ENCODE measurements at places on chromosomes 7 and 10. TPM values are rescaled to one million over a fixed set of nuclear protein-coding genes. Genes with fewer than 3 reads are reported as not detected.

- H3K36me3 ChIP-seq, result no peaks in the 10 kb centered on the region
- H3K27me3 ChIP-seq, result no peaks in the 10 kb centered on the region
- DNase-seq, result no peak
- no peak overlapping the region for H3K4me3 ChIP-seq
Observed at GRCh38 chr10:54656643-54657042, 144.4 kb downstream of the PCDH15 start.

GPR26 gene
- total RNA-seq, result not detected

DNA sequence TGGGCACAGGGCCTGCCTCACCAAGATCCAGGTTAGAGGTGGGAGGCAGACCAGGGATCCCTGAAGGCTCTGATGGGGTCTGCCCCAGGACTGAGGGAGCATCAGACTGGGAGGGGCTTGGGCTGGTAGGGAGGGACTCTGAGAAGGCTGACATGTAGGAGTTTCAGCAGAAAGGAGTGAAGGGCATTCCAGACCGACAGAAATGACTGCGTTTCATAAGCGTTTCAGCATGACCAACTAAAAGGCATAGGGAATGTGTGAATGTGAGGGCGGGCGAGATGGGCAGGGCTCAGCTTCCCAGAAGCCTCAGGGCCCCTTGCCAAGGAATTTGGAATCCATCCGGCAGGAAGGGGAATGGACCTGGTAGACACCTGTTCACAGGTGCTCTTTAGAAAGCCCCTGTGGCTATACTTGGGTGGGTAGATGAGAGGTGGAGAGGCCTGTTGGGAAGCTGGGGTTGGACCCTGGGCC is 24.9 kb upstream of the SLC29A3 start:
- no peak overlapping the region for H3K27ac ChIP-seq
- peaks cover under 1% of the 10 kb centered on the region for H3K27me3 ChIP-seq
- DNase-seq, result no peak
- peaks cover 7% of the 10 kb centered on the region for H3K4me1 ChIP-seq
- H3K4me3 ChIP-seq, result no peak overlapping the region

GRCh38 chr7:137074391-137075030 is 206.1 kb downstream of the CHRM2 start:
- no peaks in the 10 kb centered on the region for H3K4me1 ChIP-seq
- no peaks in the 10 kb centered on the region for H3K27me3 ChIP-seq
- no peaks in the 10 kb centered on the region for H3K36me3 ChIP-seq
- no peak overlapping the region for H3K27ac ChIP-seq
- DNase-seq, result no peak
- H3K4me3 ChIP-seq, result no peak overlapping the region

DNA sequence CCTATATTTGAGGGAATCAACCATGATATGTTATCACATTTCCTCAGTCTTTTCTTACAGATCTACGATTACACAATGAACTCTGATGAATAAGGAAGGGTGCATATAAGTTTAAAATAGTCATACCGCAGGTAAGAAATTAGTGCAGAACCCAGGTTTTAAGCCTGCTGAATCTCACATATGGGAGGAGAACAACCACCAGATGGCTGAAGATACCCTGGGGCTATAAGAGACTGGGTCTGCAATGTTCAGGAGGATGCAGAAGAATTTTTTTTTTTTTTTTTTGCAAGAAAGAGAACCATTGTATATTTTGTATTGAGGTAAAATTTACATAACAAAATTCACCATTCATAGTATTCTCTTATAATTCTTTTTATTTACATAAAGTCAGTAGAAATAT is 372.3 kb upstream of the MYO3A start:
- H3K27me3 ChIP-seq, result no peaks in the 10 kb centered on the region
- DNase-seq, result no peak
- H3K4me3 ChIP-seq, result no peak overlapping the region
- no peaks in the 10 kb centered on the region for H3K4me1 ChIP-seq
- H3K27ac ChIP-seq, result peak overlapping the region; percentile 12

NME8 gene
- not detected for total RNA-seq

ADRA2A gene
- not detected for total RNA-seq

ACTL6B gene
- total RNA-seq, result not detected

AMZ1 gene
- not detected for total RNA-seq

DNA sequence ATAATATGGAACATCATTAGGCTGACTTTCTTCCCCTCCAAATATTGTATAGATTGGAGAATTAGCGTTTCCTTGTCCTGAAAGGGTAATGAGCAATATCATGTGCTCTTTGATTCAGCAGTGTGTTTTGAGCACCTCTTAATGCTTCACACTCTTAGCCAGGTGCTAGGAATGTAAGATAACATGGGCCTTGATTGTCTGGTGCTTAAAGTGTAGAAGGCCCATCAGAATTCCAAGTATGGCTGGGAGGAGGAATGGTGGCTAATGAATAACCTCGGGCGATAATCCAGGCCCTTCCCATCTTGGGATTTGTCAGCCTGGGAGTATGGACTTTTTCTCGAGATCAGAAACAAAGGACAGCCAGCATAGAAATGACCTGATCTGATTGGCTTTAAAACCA is 8.6 kb downstream of the TSPAN13 start:
- no peak for DNase-seq
- H3K27me3 ChIP-seq, result no peaks in the 10 kb centered on the region

PRSS37 gene
- total RNA-seq, result not detected

DNA sequence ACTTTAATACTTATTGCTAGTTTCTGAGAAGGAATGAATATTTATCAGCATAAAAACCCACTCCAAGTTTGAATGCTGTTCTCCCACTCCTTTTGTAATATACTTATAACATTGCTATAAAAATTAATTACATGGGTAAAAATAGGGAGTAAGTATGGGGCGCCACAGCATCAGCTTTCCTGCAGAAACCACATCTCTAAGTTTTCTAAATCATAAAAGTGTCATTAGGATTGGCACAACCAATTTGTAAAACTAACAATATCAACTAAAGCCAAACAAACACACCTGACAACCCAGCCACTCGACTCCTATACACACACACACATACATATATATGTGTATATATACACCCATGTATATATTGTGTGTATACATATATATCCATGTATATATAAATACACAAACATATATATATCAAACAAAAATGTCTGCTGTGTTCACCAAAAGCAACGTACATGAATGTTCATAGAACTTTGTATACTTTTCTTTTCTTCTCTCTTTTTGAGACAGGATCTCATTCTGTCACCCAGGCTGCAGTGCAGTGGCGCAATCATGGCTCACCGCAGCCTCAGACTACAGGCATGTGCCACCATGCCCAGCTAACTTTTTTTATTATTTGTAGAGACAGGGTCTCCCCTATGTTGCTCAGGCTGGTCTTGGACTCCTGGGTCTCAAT is 14.8 kb upstream of the LRRC17 start:
- H3K36me3 ChIP-seq, result no peaks in the 10 kb centered on the region
- H3K27ac ChIP-seq, result no peak overlapping the region
- DNase-seq, result no peak
- no peaks in the 10 kb centered on the region for H3K27me3 ChIP-seq
- no peak overlapping the region for H3K4me3 ChIP-seq

- no peaks in the 10 kb centered on the region for H3K4me1 ChIP-seq
- H3K27ac ChIP-seq, result no peak overlapping the region
- DNase-seq, result no peak
- H3K36me3 ChIP-seq, result no peaks in the 10 kb centered on the region
Observed at GRCh38 chr10:2076528-2076927, 339.2 kb upstream of the ADARB2 start.

COL1A2 gene
- total RNA-seq, result not detected

CALCR gene
- not detected for total RNA-seq

OPN4 gene
- total RNA-seq, result not detected

DNA sequence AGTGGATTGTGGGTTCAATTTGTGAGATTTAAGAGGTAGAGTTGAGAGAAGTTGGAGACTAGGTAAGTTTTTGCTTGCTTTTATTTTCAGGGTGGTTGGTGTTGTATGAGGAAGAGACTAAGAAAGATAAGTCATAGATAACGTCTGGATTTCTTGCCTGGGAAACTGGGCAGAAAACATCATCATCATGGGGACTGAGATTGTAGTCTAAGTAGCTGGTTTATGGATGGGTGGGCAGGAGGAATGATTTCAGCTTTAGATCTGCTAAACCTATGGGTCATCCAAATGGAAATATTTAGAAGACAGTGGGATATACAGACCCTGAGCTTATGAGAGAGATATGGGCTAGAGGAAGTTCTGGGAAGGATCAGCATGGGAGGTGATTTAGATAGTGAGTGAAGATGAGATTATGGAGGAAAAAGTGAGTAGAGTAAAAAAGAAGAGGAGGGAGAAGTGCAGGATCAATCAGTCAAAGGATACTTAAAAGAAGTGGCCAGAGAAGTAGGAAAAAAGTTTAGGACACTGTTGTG is 169.8 kb downstream of the WNT2 start:
- no peak overlapping the region for H3K4me3 ChIP-seq
- peaks cover 5% of the 10 kb centered on the region for H3K27me3 ChIP-seq
- H3K36me3 ChIP-seq, result peaks cover 2% of the 10 kb centered on the region
- no peak overlapping the region for H3K27ac ChIP-seq
- DNase-seq, result no peak

- DNase-seq, result no peak
- H3K4me1 ChIP-seq, result peaks cover 33% of the 10 kb centered on the region
- no peak overlapping the region for H3K4me3 ChIP-seq
- no peak overlapping the region for H3K27ac ChIP-seq
Observed at GRCh38 chr10:113957013-113957412, 86.7 kb upstream of the ADRB1 start.

DNA sequence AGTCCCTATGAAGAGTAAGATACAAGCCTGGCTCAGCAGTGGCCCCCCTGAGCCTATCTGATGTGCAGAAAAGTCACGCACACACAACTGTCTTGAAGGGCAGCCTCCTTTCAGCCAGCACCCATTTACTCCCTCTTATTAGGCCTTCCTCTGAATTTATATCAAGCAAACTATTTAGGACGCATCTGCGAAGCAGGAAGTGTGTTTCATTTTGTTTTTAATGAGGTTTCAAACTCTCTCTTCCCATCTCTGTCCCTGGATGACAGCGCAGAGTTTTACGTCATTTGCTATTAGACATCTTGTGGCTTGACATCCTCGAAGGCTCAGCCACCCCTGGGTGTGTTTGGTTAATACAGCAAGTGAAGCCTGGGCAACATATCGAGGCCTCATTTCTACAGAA is 79.5 kb downstream of the CUX1 start:
- no peaks in the 10 kb centered on the region for H3K36me3 ChIP-seq
- no peak overlapping the region for H3K4me3 ChIP-seq
- DNase-seq, result no peak
- no peak overlapping the region for H3K27ac ChIP-seq

DNA sequence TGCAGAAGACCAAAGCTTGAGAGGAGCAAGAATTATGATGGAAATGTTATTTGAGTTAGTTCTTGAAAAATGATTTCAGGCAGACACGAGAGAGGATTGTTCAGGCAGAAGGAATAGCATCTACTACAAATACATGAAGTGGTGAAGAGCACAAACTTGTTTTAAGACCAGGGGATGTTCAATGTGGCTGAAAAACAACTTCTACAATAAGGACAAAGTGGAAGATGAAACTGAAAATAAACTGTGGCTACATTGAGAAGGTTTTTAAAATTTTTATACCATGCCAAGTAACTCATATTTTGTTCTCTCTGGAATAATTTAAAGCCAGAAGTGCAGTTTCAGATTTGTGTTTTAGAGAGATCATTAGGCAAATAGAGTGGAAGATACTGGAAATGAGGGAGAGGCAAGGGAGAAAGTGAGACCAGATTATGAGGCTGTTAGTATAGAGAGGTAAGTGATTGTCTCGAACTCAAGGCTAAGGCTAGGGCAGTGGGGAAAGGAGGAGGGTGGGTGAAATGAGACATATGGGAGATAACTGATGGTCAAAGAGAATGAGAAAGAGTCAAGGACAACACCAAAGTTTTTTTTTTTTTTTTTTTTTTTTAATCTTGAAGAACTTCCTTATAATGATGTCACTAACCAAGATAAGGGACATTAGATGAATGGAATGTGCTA is 115.4 kb downstream of the MDFIC start:
- no peak overlapping the region for H3K27ac ChIP-seq
- H3K4me1 ChIP-seq, result peaks cover 1% of the 10 kb centered on the region
- H3K4me3 ChIP-seq, result no peak overlapping the region
- no peaks in the 10 kb centered on the region for H3K36me3 ChIP-seq
- no peak for DNase-seq

DNA sequence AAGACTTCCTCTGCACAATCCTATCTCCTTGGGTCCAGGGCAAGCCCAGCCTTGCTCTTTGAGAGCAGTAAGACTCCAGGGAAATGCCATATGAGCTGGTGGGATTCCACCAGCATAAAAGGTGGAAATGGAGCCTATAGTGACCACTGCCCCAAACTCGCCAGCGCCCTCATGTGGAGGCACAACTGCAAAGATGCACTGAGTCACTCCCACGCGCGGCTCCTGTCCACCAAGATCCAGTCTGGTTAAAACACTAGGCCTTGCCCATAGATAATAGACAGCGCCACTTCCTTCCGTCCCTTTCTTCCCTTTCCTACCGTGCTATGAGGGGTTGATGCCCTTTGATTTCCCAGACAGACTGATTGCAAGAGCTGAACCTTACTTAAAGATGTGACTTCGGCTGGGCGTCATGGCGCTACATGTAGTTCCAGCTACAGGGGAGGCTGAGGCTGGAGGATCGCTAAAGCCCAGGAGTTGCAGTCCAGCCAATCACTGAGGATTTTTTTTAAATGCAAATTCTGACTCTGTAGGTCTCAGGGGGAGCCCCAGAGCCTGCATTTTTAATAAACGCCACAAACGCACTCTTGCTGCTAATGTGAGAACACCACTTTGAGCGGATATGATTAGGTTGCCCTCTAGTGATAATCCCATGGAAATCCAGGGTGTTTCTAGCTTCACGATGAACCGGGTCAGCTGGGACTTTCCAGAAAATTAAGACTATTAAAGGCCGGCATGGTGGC is 136.5 kb downstream of the EPC1 start:
- no peaks in the 10 kb centered on the region for H3K27me3 ChIP-seq
- H3K36me3 ChIP-seq, result no peaks in the 10 kb centered on the region
- H3K4me3 ChIP-seq, result no peak overlapping the region

INSYN2A gene
- total RNA-seq, result not detected

GPRIN2 gene
- not detected for total RNA-seq

DNA sequence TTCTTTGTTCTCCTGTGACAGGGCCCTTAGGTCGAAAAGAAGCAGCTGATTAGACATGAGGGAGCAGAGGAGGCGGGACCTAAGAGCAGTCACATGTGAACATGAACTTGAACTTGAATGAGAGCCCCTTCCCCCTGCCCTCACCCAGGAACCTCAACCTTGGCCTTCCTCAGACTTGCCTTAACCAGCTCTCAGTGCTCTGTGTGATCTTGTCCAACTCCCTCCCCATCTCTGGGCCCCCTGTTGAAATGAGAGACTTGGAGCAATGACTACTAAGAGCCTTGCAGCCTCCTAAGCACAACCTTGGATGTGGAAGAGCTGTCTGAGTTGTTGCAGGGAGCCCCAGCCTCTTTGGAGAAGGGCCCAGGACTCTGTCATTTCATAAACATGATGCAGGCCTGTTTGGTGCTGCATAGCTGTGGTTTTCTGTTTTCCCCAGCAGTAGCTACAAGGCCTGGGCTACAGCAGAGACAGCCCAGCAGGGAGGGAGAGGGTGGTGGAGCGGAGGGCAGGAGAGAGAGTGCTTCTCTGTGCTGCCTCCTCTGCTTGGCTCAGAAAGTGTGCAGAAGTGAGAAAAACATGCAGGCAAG is 123.9 kb upstream of the ZMIZ1 start:
- peak overlapping the region; percentile 34 for H3K4me3 ChIP-seq
- H3K4me1 ChIP-seq, result peaks cover 21% of the 10 kb centered on the region
- peaks cover 2% of the 10 kb centered on the region for H3K27me3 ChIP-seq
- no peaks in the 10 kb centered on the region for H3K36me3 ChIP-seq
- H3K27ac ChIP-seq, result peak overlapping the region; percentile 81
- peak; percentile 5 for DNase-seq

- DNase-seq, result no peak
- H3K4me1 ChIP-seq, result no peaks in the 10 kb centered on the region
- H3K27me3 ChIP-seq, result peaks cover 12% of the 10 kb centered on the region
- H3K27ac ChIP-seq, result no peak overlapping the region
- no peak overlapping the region for H3K4me3 ChIP-seq
- H3K36me3 ChIP-seq, result no peaks in the 10 kb centered on the region
Observed at GRCh38 chr7:87234949-87235348, 15.4 kb upstream of the TMEM243 start.
